ENCODE measurements at places on chromosomes 11 and 22.

DNA sequence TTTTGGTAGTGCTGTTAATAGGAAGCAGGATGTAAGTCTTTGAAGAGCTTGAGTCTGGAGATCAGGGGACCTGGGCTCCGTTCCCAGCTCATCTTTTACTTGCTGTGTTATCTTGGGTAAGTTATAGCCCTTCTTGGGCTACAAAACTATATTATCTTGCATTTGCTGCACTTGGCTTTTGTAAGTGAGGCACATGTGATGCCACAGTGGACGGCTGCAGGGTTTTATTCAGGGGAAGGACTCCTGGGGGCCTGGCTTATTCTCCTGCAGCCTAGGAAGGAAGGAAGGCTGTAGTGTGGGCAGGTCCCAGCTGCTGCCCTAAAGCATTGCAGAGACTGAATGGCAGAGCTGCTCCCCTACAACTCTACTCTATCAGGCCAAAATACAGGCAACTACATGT lies 6.4 kb downstream of the CD82 start:
- DNase-seq = no peak

DNA sequence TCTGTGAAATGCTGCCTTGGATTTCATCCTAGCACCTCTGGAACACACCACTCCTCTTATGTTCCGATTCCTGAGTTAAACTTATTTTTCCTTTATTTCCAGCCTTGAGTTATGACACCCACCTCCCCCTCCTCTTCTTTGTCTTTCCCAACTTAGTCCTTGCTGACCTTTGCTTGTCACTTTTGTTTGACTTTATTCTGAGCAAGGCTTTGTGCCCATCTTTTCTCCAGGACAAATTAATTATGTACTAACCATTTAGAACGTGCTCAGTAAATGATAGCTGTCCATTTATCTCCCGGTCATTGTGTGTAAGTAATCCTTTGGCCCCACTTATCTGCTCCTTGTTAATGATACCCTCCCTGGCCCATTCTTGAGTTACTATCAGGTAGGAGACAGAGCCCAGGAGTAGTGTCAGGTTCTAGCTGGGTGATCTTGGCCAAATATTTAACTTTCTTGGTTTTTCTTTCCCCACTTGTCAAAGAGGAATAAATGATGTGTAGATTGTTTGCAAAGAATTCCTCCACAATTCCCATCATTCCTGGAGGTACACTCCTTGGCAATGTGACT lies 44.2 kb downstream of the EXPH5 start:
- no peak for DNase-seq

DNA sequence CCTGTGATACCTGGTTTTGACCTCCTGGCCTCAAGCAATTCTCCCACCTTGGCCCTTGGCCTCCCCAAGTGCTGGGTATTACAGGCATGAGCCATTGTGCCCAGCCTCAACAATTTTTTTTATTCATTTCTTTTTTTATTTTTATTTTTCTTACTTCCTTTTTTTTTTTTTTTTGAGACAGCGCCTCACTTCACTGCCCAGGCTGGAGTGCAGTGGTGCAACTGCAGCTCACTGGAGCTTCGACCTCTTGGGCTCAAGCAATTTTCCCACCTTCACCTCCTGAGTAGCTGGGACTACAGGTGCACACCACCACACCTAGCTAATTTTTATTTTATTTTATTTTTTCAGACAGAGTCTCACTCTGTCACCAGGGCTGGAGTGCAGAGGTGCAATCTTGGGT lies 25.5 kb upstream of the CECR2 start:
- DNase-seq = no peak

GRCh38 chr11:12792590-12792989 lies 118.4 kb downstream of the TEAD1 start:
- DNase-seq = no peak

DNA sequence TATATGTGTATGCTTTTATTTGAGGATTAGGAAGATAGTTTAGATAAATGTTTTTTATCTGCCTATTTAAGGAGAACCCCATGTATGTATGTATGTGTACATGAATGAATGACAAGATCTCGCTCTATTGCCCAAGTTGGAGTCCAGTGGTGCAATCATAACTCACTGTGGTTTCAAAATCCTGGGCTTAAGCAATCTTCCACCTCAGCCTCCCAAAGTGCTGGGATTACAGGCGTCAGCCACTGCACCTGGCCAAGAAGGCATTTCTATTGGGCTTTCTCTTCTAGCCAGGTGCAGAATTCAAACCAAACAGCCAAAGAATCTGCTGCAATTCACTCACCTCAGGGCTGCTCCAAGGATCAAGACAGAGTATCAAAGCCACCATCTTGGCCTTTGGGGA lies 25.5 kb upstream of the DGKZ start:
- no peak for DNase-seq

- DNase-seq = no peak
These were observed 28.2 kb downstream of the CARD18 start for GRCh38 chr11:105111145-105111944.

Data from Jurkat, Clone E6-1 (cell line).